ENCODE measurements at places on chromosomes 7 and 10. TPM values are rescaled to one million over a fixed set of nuclear protein-coding genes. Genes with fewer than 3 reads are reported as not detected.

The NFE2L3 gene
- total RNA-seq, result 4.1 TPM

The VWC2 gene
- total RNA-seq, result 0.23 TPM

The ACSM6 gene
- not detected for total RNA-seq

The CLCN1 gene
- total RNA-seq, result not detected

The MRLN gene
- total RNA-seq, result not detected

The NKX2-3 gene
- total RNA-seq, result 0.26 TPM

The DOCK4 gene
- total RNA-seq, result 100 TPM

The PDZD7 gene
- 1.6 TPM for total RNA-seq

The RADIL gene
- total RNA-seq, result 7.3 TPM

The SPDYE6 gene
- not detected for total RNA-seq

The CALHM1 gene
- not detected for total RNA-seq

The FAS gene
- total RNA-seq, result 41.2 TPM

The HABP2 gene
- 3.6 TPM for total RNA-seq

The SNX10 gene
- total RNA-seq, result 73.8 TPM

The FAM24B gene
- 3.6 TPM for total RNA-seq

The GPR15LG gene
- total RNA-seq, result not detected

The MRPS16 gene
- total RNA-seq, result 52.5 TPM

The ASAH2 gene
- total RNA-seq, result 1.5 TPM

The COL1A2 gene
- total RNA-seq, result 321 TPM

The ELMO1 gene
- 53.8 TPM for total RNA-seq
